Germinal center (tissue), 1 donor: ENCODE measurements at places on chromosomes 6 and 20.

GRCh38 chr20:44959638-44960102 is 527 bp downstream of the TOMM34 start:
- peak; percentile 34 for DNase-seq

DNA sequence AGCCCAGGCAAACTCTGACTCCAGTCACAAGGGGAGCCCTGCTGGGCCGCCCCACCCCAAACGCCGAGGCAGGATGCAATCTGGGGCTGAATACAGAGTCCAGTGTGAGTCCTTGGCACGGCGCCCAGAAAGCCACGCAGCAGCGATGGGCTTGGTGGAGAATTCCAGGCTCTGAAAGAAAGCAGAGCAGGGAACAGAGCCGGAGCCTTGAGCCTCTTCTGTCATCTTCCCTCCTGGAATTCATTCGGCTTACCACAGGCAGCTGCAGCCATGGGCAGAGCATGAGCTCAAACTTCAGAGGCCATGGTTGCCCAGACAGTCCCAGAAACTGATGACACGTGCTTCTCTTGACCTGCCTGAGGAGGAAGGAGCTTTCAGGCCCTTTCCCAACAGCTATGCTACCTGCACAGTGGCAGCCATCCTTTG is 441.1 kb upstream of the JARID2 start:
- no peak for DNase-seq

GRCh38 chr6:14360565-14360964 is 243.0 kb downstream of the CD83 start:
- no peak for DNase-seq

DNA sequence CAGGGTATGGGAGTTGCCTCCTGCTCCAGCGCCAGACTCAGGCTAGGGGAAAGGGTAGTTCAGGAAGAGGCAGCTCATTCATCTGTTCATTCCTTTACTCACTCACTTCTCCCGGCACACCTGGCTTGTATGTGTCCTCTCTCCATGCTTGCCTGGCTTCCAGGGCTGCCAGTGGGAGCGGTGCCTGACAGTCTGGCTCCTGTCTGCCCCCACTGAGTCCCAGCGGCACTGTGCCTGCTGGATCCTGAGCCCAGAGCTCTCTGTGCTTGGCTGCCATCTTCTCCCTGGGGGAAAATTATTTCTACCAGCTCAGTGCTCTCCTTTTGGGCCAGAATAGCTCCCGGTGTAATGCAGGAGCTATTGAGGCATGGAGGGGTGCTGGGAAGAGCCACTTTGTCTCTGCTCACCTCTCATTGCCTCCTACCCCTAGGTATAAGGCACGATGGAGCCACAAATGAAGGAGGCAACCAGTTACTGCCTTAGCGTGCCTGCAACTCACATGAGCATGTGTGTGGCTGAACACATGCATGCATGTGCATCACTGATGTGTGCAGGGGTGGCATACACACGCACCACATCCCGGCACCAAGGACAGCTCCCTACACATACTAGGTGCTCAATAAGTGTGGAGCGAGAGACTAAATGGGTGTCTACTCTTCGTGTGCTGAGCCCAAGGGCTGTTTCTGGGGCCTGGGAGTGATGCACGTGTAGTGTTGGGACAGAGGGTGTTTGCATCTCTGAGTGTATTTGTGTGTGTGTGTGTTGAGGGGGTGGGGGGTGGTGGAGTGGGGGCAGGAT is 46.6 kb downstream of the CDH22 start:
- DNase-seq, result no peak

DNA sequence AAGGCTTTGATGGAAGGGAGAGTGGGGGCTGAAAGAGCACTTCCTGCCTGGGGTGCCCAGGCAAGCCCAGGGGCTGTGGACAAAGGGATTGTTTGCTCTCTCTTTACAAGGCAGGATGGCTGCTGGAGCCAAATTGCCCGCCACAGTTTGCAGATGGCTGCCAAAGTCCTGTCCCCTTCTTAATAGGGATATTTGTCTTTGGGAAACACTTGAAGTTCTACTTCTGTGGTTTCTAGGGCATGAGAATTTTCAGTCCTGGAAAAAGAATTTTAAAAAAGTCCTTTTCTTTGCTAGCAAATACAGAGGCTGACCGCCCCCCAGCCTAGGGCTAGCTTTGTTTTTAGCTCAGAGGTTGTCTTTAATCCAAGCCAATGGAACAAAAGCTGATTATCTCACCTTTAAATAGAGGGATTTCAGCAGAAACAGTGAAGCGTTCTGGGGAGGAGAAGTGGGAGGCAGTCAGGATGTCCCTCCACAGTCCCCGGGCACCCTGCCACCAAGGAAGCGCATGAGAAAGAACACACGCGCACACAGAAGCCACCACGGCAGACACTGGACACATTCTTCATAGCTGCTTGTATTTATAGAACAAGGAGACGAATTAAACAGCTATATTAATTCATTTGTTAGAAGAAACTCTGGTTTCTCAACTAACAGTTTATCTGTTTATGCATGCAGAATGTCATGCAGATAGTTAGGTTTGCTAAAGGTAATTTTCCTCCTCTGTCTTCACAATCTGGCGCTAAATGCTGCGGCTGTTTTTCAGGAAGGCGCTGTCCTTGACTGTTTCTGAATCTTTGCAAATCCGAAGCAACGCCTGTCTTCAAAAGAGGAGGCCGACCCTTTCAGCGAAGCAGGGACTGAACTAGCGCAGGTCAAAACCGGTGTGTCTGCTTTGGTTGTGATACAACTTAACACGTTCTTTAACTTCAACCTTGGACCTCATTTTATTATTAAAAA is 736.9 kb downstream of the QKI start:
- DNase-seq, result no peak

GRCh38 chr6:2850538-2851113 is 9.0 kb upstream of the SERPINB1 start:
- DNase-seq, result no peak

- no peak for DNase-seq
These were observed 45.9 kb downstream of the CD164 start for GRCh38 chr6:109336221-109336961.

DNA sequence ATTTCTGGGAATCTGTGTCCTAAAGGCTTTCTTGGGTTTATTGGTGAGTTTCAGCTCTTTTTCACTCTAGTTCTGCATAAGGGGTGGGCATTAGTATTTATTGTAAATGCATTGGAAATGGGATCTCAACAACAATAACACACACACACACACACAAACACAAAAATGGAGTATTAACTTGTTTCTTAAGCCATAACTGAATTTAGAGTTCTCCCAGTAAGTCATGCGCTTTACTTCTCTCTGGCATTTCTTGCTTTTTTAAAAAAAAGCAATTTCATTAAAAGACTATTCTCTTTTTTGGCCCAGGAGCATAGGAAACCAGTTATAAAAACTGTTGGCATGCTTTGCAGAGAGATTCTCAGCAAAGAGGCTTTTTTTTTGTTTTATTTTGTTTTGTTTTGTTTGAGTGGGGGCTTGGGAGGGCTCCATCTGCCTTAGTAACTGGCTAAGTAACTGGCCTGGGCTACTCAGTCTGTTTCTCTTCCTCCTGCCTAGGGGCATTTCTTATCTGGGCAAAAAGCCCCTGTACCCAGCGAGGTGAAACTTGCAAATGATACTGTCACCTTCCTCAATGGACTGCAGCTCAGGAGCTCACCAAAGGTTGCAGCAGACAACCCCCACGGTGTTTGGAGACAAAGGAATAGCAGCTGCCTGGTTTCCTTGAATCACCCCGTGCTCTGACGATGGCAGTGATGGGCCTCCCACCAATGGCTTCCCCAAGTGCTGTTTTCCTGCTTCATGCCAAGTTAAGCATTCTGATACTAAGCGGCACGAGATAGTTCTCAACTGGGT is 128.5 kb downstream of the BCAS1 start:
- peak; percentile 36 for DNase-seq

DNA sequence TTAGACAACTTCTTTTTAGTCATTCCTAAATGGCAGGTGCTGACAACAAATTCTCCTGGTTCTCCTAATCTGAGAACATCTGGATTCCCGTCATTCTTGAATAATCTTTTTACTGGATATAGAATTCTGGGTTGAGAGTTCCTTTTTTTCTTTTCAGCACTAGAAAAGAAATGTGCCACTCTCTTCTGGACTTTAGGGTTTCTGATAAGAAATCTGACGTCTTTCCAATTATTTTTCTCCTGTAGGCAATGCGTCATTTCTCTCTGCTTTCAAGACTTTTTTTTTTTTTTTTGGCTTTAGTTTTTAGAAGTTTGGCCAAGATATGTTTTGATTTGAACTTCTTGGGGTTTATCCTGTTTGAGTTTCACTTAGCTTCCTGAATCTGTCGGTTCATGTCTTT is 66.1 kb upstream of the RNF24 start:
- DNase-seq, result no peak

DNA sequence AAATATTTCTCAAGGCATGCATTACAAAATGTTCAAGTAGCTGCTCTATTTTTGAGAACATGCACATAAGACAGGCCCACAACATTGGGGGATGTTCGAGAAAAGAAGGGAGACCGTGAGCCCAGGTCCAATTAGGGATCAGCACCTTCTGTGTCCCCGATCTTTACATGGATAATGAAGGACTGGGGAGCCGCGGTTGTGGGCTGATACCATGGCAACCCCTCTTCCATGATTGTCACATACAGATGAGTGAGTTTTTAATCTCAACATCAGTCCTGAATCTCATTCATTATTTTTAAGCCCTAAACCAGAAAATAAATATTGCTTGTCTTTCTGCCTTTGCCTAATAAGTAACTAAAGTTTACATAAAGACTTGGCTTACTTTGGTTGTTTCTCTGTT is 935.7 kb downstream of the KIF16B start:
- no peak for DNase-seq

DNA sequence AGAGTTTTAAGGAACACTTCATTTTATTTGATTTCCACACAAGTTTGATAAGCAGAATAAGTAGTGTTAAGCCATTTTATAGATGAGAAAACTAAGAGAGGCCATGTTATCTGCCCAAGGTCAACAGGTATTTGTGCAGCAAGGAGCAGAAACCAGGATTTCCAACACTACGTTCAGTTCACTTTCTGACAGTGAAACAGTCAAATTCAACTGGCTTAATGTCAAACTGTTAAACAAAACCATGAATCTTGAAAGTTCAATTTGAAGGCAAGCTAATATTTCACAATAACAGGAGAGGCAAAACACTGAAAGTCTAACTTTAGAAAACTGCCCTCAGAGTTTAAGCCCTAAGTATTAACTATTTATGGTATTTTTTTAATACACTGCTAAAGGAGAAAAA is 32.6 kb downstream of the DTNBP1 start:
- DNase-seq, result no peak

- DNase-seq, result no peak
These were observed 13.1 kb upstream of the HLA-G start for GRCh38 chr6:29814379-29815117.

GRCh38 chr20:60407938-60408337 is 449.7 kb downstream of the CDH26 start:
- DNase-seq, result no peak

DNA sequence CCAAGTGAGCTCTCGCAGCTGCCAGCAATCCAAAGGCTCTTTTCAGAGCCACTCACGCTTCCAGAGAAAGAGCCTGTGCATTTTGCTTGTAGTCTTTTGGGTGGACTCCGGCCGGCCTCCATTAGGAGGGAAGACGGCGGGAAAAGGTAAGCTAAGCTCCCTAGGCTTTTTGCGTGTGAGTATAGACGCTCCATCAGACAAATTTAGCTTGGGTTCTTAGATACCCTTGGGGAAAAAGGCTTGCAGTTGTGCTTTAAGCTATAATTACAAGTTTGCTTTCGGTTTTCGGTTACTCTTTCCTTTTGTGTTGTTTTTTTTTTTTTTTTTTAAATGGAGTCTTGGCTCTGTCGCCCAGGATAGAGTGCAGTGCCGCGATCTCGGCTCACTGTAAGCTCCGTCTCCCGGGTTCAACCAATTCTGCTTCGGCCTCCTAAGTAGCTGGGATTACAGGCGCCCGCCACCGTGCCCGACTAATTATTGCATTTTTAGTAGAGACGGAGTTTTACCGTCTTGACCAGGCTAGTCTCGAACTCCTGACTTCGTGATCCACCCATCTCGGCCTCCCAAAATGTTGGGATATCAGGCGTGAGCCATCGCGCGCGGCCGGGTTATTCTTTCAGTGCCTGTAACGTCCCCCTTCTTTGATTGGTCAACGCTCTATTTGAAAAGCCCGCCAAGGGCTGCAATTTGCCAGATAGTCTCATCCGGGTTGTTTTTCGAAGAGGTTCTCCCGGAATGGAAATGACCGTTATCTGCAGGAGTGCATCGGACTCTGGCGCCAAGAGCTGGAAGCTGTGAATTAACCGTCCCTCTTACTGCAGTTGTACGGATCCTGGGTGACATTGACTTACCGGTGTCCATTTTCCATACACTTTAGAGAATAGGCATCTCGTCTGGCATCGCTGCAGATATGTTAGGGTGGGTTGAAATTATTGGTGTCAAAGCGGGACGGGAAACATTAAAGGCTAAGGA is 18.1 kb downstream of the OR2B2 start:
- DNase-seq, result peak; percentile 85

GRCh38 chr6:152700427-152700826 is 2.7 kb downstream of the MYCT1 start:
- no peak for DNase-seq

DNA sequence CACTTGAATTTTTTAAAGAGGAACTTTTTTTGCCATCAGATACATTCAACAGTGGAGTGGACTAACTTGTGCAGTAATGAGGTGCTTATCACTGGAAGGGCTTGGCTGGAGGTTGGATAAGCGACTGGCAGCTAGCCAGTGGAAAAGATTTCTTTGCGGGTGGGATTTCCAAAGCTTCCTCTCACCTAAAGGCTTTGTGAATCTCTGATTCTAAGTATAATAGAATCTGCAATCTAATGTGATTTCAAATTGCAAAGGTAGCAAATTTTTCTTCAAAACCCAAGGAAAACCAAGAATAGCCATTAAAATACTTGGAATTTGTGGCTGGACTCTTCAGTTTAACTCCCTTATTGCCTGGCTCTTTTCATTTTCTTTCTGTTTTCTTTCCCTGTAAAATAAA is 460.4 kb upstream of the MARCKS start:
- DNase-seq, result no peak

- DNase-seq, result no peak
These were observed 67.3 kb upstream of the E2F3 start for GRCh38 chr6:20334334-20334733.

DNA sequence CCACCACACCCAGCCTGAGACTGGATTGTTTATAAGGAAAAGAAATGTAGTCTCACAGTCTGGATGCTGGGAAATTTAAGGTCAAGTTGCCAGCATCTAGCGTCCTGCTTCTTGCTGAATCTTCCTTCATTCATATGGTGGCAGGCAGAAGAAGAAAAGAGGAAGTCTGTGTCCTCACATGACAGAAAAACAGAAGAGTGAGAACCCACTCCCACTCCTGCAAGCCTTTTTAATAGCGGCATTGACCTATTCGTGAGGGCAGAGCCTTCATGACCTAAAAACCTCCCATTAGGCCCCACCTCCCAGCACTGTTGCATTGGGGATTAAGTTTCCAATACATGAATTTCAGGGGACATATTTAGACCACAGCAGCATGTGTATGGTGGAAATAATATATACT is 160.8 kb upstream of the BMP2 start:
- no peak for DNase-seq

DNA sequence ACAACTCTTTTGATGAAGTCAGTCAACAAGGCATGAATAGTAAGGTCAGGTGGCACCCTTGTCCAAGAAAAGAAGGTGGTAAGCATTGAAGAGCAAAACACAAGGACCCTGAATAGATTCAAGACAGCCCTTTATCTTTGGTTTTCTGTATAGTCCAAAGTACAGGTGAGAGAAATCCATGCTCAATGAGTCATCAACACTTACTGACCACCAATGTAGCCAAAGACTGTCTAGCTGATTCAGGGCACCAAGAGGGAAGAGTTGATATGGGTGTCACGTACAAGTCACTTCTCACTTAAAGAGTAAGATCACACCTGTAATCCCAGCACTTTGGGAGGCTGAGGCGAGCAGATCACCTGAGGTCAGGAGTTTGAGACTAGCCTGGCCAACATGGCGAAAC is 528.3 kb downstream of the CD83 start:
- DNase-seq, result no peak
